Stomach (tissue), 19 donors: ENCODE measurements at places on chromosomes 3 and 15. TPM values are rescaled to one million over a fixed set of nuclear protein-coding genes. Genes with fewer than 3 reads are reported as not detected.
A peak's percentile ranks its signal among the peaks of the same experiment; 100 is the strongest.

USP19 gene
- total RNA-seq: 68.0 TPM

LMAN1L gene
- total RNA-seq: not detected

DNA sequence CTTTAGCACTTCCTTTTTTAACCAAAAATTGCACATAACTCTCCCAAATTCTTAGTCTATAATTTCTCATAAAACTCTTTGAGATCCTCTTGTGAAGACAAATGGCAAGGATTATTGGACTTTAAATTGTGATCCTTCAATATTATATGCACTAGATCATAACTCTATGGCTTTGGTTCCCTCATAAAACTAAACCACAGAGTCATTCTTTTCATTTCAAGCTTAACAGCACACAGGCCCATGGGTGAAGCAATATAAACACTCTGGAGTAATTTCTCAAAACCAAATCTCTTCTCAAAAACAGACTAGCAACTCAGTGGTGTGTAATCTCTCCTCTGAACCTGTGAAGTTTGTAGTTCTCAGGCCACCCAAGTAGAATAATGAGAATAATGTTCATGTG is 171.0 kb upstream of the NECTIN3 start:
- no peak for DNase-seq
- no peaks in the 10 kb centered on the region for H3K36me3 ChIP-seq
- H3K27me3 ChIP-seq: no peaks in the 10 kb centered on the region
- H3K4me3 ChIP-seq: no peak overlapping the region

TNIK gene
- total RNA-seq: 2.9 TPM

DNA sequence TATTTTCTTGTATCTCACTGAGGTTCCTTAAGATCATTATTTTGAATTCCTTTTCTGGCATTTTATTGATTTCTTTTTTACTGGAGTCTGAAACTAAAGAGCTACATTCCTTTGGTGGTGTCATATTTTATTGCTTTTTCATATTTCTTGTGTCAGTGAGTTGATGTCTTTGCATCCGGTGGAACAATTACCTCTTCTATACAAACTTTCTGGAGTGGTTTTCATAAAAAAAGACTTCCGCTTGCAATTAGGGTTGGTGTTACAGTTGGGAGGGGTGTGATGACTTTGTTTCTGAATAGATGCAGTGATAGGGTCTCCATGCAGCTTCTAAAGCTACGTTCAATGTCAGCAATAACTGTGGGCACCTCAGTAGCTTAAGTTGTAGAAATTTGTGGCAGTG is 181.7 kb downstream of the LPP start:
- no peaks in the 10 kb centered on the region for H3K4me1 ChIP-seq
- H3K4me3 ChIP-seq: no peak overlapping the region
- H3K36me3 ChIP-seq: no peaks in the 10 kb centered on the region
- no peak for DNase-seq
- no peak overlapping the region for H3K27ac ChIP-seq
- H3K27me3 ChIP-seq: no peaks in the 10 kb centered on the region

DNA sequence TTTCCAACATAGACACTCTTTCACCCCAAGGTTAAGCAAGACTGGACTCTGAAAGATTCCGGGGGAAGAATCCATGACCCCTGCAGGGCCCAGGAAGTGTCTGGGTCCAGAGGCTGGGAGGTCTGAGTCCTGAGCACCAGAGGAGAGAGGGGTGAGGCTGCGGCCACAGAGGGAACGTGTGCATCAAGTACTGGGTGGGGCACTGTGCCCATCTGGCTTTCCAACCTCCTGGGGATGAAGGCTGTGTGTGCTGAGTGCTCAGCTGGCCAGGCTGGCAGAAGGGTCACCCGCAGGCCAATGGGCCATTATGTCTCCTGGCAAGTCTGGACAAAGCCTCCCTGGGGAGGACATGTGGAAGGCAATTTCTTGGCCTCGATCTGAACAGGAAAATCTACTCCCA is 3.3 kb downstream of the CHRNA3 start:
- H3K27ac ChIP-seq: no peak overlapping the region
- peaks cover 15% of the 10 kb centered on the region for H3K4me1 ChIP-seq
- H3K36me3 ChIP-seq: no peaks in the 10 kb centered on the region
- peaks cover 41% of the 10 kb centered on the region for H3K27me3 ChIP-seq
- no peak overlapping the region for H3K4me3 ChIP-seq

DNA sequence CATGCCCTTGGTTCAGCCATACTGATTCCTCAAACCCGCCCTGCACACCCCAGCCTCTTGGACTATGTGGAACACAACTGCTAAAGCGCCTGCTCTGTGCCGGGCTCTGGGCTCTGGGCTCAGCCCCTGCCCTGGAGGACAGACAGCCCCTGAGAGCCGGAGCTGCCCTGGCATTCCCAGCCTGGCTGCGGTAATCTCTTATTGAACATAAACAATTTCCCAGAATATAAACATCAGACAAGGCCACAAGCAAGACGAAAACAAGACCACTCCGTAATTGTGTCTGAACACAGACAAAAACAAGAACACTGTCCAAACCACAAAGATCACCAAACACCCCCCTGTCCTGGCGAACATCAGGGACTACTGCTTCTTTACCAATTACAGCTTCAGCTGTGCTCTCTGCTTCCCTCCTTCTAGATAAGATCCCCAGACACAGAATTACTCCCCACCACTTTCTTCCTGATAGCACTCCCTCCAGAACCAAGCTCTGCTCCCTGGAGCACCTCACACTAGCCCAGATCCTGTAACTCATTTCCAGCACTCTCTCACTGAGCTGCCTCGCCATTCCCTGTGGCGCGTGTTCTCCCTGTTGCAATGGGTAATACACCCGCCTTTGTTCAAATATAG is 57.1 kb upstream of the TLE3 start:
- H3K27ac ChIP-seq: peak overlapping the region; percentile 8
- DNase-seq: no peak
- no peaks in the 10 kb centered on the region for H3K27me3 ChIP-seq
- H3K4me1 ChIP-seq: peaks cover 18% of the 10 kb centered on the region
- no peak overlapping the region for H3K4me3 ChIP-seq

DNA sequence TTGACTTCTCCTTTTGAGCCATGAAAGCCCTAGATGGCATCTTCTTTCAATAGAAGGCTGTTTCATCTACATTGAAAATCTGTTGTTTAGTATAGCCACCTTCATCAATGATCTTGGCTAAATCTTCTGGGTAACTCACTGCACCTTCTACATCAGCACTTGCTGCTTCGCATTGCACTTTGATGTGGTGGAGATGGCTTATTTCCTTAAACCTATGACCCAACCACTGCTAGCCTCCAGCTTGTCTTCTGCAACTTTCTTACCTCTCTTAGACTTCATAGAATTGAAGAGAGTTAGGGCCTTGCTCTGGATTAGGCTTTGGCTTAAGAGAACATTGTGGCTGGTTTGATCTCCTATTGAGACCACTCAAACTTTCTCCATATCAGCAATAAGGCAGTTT is 189.8 kb downstream of the PLCL2 start:
- no peaks in the 10 kb centered on the region for H3K4me1 ChIP-seq
- no peaks in the 10 kb centered on the region for H3K27me3 ChIP-seq
- no peak for DNase-seq

PLCH1 gene
- 3.1 TPM for total RNA-seq

TMCO5A gene
- not detected for total RNA-seq

- no peaks in the 10 kb centered on the region for H3K4me1 ChIP-seq
- peaks cover 9% of the 10 kb centered on the region for H3K36me3 ChIP-seq
- no peak overlapping the region for H3K4me3 ChIP-seq
- no peaks in the 10 kb centered on the region for H3K27me3 ChIP-seq
- no peak for DNase-seq
These were observed 38.8 kb downstream of the SPG21 start for GRCh38 chr15:64950888-64951287.

P3H2 gene
- 29.0 TPM for total RNA-seq

DNA sequence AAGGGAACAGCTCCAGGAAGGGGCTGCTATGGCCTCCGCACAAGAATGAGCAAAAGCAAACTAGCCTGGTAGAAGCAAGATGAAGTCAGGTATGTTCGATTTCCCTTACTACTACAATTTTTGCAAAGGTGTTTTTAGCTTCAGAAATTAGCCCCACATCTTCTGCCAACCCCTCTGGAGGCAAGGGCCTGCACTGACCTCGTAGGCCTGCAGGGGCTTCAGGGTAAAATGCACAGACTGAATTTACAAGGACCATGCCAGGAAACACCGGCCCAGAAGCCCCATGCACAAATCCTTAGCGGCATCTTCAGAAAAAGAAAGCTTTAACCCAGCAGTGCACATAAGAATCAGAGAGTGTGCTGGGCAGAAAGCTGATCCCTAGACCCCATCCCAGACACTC is 53.0 kb downstream of the SLC6A1 start:
- H3K36me3 ChIP-seq: no peaks in the 10 kb centered on the region
- no peaks in the 10 kb centered on the region for H3K4me1 ChIP-seq

- no peak for DNase-seq
- no peak overlapping the region for H3K4me3 ChIP-seq
- H3K27ac ChIP-seq: no peak overlapping the region
- no peaks in the 10 kb centered on the region for H3K27me3 ChIP-seq
- no peaks in the 10 kb centered on the region for H3K4me1 ChIP-seq
These were observed 5.9 kb upstream of the CD47 start for GRCh38 chr3:108096532-108097321.
